ENCODE measurements at places on chromosomes 3 and 15.
A peak's percentile ranks its signal among the peaks of the same experiment; 100 is the strongest.

DNA sequence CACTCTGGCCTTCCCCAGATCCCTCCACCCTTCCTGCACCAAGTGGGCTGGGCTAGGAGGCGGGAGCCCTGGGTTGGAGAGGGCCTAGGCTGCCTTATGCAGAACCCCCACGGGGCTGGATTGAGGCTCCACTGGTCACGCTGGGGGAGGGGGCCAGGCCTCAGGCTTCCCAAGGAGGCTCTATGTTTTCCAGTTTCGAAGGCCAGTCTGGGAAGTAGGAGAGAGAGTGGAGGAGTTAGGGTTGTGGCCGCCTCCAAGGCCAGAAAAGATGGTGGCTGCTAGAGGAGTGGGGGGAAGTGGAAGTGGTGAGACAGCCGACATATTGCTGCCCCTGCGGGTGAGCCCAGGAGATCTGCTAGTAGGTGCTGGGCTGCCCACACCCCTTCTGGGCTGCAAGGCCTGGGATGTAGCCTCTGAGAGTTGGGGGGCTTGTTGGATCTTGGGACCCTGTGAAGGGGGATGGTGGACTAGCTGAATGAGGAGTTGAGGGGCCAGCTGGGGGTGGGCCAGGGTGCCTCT is 1.2 kb downstream of the GNAI2 start:
- peak; percentile 47 for DNase-seq

DNA sequence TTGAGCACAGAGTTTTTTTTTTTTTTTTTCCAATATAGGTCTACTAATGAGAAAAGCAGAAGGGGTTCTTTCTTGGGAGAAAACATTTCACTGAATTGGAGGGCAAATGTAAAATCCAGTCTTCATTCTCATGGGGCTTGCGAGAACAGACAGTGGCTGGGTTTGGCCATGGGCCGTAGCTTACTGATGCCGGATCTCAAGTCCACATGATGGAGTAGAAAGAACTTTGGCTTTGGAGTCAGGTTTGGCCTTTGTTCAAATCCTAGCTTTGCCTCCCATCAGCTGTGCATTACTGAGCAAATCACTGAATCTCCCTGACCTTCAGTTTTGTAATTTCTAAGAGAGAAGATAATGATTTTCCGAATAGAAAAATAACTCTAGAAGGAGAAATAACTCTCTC is 59.7 kb downstream of the LMCD1 start:
- DNase-seq = no peak

DNA sequence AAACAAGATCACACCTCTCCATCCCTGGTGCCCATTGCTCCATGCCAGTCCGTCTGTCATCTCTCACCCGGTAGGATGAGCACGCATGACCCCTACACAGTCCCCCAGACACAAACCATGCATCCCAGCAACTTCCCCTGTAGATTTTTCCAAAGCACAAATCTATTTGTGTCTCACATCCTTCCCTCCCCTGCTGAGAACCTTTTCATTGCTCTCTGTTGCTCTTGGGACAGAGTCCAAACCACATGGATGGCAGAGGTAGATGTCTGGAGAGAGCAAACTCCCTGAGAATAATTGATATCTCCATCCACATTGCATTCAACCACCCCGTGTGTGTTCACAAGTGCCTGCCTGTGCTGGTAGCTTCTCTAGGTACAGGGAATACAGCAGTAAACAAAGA is 29.9 kb upstream of the LRTM1 start:
- peak; percentile 88 for DNase-seq

DNA sequence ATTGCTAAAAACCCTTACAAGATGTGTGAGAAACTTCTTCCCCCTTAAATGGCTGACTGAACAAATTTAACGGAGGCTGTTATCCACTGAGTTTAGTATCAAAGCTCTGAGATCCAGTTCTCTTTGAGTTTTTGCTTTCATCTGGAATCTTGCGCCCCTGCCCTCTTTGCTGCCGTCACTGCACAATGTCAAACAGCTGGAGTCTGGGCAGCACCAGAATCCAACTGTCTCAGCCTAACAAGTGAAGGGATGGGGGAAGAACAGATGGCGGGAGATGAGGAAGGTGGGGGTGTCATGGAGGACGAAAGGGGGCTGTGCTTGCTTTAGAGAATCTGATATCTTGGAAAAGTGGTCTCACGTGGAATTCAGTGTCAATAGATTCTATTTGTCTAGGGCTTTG is 7.0 kb upstream of the BOC start:
- DNase-seq = no peak

DNA sequence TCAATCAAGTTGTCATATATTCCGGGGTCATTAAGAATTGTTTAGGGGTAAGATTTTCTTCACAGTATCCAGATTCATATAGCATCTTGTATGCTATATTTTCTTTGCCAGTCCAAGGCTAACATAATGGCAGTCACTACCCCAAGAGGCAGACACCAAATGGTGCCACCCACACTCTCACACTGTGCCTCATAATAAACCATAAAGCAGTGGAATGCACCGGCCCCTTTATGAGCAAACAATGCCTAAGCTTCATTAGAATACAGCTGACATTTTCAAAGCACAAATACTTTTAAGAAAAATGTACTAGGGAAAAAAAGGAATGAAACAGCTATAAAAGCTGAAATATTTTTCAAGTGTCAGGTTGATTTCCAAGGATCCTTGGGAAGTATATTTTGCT is 121.6 kb downstream of the TFDP2 start:
- peak; percentile 76 for DNase-seq

Measured in M059J (cell line).